Stimulated activated CD8-positive, alpha-beta memory T cell treated with anti-CD3 and anti-CD28 coated beads, Interleukin-2, amount 100 ng/mL, for 1 hour (primary cell): ENCODE measurements at places on chromosomes 3 and 15.

GRCh38 chr3:76826861-76827260 is 213.0 kb upstream of the ROBO2 start:
- no peak for DNase-seq

DNA sequence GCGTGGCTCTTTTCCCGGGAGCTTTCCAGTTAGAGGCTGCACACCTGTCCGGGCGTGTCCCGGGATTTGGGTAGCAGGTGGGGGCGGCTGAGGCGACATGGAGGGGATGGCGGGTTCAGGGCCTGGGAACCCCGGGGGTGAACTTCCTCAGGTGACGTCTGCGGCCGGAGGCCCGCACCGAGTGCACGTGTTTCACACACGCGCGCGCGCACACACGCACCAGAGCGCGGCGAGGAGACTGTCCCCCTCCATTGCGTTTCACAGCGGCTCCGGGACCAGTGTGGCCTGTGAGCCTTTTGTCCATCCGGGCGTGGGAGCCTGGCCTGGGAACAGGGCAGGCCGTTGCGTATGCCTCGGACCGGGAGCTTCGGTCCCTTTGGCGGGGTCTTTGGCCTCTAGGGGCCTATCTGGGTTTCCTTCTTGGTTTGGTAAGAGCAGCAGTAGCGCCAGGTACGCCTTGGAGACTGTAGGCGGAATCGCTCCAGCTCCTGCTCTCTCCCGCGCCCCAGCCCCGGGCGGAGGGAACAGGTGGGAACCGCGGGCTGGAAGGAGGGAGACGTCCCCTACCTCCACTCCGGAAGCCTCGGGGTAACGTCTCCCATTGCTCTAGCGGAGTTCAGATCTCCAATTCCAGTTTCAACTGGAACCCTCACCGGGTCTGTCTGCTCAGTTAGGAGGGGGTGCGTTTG is 220.0 kb downstream of the MEIS2 start:
- no peak for DNase-seq

DNA sequence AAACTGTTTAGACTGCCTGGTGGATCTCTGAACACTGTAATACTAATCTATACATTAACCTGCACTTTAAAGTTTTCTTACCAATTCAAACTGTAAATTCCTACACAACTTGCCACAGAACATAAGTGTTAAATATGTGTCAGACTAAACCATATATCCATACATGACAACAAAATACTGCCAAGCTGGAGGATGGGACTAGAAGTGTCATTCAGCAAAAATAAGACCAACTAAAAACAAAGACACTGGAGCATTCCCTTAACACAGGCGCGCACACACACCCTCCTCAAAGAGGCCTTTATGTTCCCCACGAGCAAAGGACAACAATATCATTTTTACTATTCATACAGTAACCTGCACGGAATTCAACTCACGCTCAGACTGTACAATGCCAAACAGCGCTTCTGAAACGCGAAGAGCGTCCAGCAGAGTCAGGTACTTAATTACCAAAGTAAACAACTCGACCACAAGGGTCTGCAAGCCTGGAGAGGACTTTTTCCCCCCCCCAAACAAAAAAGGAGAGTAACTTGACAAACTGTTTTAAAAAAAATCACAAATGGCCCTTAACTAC is 1.1 kb downstream of the DCUN1D1 start:
- DNase-seq = no peak

GRCh38 chr3:67334588-67334987 is 319.8 kb downstream of the SUCLG2 start:
- DNase-seq = no peak

- no peak for DNase-seq
Observed at GRCh38 chr3:186121968-186122367, 13.1 kb upstream of the ETV5 start.

GRCh38 chr3:191702121-191702520 is 241.2 kb downstream of the PYDC2 start:
- DNase-seq = no peak

- no peak for DNase-seq
Observed at GRCh38 chr15:59649603-59650002, 7.7 kb downstream of the GTF2A2 start.

DNA sequence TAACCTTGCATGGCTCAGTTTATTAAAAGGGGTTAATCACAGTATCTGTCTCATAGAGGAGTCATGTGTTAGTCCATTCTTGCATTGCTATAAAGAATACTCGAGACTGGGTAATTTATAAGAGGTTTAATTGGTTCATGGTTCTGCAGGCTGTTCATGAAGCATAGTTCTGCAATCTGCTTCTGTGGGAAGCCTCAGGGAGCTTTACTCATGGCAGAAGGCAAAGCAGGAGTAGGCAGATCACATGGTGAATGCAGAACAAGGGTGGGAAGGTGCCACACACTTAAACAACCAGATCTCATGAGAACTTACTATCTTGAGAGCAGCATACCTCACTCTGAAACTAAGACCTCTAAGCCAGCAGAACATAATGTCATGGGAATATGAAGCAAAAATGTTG is 42.2 kb upstream of the PTX3 start:
- no peak for DNase-seq

- no peak for DNase-seq
Observed at GRCh38 chr3:60364475-60364874, 886.8 kb downstream of the FHIT start.

DNA sequence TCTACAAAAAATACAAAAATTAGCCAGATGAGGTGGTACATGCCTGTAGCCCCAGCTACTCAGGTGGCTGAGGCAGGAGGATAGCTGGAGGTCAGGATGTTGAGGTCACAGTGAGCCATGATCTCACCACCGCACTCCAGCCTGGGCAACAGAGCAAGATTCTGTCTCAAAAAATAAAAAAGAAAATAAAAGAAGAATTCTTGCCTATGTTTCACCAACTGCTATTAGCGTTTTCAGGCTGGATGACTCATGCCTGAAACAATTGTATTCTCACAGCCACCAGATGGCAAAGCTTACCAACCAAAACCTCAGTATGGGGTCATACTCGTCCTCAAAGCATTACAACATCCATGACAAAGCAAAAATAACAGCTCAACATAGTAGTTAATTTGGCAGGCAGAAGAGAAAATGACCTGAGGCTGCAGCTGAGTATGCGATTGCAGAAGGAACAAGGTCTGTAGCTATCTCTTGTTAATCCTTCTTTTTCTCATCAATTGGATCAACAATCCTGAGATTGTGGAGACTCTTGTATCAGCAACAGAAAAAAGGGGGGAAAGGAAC is 52.2 kb downstream of the TP53BP1 start:
- DNase-seq = no peak

DNA sequence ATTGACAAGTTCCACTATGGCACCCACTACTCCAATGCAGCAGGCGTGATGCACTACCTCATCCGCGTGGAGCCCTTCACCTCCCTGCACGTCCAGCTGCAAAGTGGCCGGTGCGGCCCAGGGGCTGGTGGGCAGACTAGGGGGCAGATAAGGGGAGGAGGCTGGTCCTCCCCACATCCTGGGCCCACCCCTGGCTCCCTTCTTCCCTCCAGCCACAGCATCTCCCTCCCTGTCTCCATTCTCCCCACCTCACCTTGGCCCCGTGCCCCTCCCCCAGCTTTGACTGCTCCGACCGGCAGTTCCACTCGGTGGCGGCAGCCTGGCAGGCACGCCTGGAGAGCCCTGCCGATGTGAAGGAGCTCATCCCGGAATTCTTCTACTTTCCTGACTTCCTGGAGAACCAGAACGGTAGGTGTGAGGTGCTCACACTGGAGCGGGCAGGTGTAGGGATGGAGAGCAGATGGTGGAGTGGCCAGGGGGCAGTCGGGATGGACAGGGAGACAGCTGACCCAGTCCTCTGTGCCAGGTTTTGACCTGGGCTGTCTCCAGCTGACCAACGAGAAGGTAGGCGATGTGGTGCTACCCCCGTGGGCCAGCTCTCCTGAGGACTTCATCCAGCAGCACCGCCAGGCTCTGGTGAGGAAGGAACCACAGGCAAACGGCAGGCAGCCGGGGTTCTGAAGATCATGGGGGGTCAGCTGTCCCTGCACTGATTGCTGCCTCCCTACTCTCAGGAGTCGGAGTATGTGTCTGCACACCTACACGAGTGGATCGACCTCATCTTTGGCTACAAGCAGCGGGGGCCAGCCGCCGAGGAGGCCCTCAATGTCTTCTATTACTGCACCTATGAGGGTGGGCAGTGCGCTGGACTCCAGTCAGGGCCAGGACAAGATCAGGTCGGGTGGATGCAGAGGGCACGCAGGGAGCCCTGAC is 26.0 kb downstream of the NBEAL2 start:
- DNase-seq = no peak

DNA sequence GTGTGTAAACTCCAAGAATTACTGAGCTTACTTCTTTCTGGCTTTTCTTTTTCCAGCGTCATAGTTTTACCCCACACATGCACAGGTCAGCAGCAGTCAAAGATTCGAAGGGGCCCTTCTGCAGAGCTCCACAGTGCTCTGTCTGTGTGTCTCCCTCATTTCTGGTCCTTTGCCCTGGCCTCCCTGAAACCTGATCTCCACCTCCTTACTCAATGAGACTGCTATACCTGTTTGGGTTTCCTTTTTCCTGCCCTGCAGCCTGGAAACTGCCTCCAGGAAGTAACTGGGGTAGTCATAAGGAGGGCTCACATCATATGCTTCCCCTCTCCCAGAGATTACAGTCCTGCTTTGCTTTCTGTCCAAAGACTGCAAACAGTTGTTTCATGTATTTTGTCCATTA is 82.8 kb upstream of the TNIK start:
- no peak for DNase-seq

DNA sequence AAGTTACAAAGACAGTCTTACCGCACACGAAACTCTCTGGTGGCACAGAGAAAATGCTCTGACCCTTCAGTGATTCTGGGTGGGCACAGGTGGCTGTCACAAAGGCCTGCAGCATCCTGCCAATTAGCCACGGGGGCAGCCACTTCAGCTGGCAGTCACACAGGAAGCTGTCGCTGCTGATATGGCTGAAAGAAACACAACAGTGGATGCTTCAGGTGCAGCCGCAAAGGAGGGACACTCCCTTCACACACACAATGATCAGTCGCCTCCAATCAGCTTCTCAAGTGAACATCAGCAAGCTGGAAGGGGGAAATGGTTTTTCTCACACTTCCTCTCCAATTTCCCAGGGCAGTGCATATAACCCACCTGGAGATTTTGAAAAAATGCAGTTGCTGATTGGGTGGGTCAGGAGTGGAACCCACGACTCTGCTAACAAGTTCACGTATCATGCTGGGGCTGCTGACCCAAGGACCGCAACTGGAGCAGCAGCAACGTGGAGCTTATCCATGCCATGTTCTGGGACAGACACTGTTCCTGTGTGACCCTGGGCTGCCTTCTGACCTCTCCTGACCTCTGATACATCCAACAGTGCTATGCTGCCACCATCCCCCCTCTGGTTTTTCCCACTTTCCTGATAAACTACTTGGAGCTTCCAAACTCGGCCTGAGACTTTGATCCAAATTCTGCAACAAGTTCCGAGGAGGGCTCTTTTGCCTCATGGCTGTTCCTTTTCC is 106.6 kb downstream of the LRIG1 start:
- no peak for DNase-seq

GRCh38 chr3:30342318-30343060 is 263.9 kb upstream of the TGFBR2 start:
- DNase-seq = no peak

- no peak for DNase-seq
Observed at GRCh38 chr3:98504539-98504938, 7.1 kb downstream of the OR5K2 start.

DNA sequence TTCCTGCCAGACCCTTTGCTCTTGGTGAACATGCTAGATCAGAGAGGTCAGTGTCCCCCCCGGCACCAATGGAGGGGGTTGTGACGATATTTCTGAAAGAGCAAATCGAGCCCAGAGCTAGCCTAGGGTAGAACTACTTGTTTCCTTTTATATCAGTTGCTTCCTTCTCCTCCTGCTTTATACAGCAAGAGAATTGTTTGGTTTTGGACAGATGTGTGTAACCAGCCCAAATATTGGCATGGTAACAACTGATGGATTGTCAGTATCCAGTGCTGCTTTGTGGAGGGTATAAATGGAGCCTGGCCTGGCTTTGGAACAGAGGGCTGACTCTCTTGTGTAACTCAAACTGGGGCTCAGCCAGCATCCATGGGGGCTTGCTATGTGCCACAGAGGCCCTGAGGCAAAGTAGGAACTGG is 27.2 kb downstream of the SNX1 start:
- DNase-seq = no peak

DNA sequence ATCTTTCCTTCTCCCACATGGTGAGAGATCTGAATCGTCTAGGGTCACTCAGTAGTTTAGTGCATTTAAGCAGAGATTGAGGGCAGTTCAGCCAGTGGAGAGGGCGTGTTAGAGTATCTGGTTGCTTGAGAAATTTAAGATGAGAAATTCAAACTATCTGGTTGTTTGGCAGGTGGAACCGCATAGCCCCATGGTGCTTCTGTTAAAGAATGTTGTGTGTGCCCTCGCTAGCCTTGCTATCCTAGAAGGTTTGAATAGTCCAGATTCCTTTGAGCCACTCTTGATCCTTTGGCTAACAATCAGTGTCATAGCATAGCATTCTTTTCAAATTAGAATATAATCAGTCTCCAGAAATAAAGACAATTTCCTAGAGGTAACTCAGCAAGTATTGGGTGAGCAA is 32.1 kb downstream of the ABHD17C start:
- no peak for DNase-seq
